ENCODE measurements at places on chromosomes 5 and 9.

DNA sequence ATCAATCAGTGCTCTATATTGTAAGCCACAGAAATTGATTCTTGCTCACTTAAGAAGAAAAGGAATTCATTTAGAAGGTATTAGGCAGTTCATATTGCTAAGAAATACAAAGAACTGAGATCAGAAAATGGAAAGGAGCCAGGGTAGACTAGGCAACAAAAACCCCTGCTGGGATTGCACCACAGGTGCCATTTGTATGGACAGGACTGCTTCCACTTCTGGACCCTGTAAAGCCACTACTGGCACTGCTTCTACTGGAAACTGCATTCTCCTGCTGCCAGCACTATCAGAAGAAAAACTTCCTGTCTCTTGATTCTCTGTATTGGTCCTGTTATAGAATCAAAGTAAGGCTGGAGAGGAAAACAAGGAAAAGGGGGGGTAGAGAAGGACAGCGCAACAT, 45.9 kb downstream of the CERT1 start:
- DNase-seq: no peak

DNA sequence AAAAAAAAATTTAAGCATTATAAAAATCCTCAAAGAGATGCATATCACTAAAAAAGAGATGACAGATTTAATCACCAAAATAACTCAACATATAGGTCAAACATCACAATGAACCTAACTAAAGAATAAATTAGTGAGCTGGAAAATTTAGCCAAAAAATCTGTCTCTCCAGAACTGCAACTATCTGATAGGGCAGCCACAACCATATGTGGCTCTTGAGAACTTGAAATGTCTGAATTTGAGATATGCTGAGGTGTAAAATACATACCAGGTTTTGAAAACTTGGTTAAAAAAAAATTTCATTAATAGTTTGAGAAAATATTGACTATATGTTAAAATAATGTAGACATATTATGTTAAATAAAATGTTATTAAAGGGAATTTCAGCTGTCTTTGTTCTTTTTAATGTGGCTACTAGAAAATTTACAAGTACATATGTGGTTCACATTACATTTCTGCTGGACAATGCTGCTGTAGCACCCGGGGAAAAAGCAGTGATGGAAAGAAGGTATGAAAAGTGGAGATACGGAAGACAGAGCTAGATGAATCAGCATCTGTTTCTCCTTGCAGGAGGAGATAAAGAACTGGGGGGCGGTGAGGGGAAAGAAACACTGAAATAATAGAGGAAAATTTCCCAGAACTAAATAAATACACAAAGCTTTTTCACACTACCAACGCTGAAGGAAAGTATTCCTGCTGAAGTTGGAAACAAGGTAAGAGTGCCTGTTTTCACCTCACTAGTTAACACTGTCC, 66.1 kb downstream of the DCP2 start:
- DNase-seq: no peak

DNA sequence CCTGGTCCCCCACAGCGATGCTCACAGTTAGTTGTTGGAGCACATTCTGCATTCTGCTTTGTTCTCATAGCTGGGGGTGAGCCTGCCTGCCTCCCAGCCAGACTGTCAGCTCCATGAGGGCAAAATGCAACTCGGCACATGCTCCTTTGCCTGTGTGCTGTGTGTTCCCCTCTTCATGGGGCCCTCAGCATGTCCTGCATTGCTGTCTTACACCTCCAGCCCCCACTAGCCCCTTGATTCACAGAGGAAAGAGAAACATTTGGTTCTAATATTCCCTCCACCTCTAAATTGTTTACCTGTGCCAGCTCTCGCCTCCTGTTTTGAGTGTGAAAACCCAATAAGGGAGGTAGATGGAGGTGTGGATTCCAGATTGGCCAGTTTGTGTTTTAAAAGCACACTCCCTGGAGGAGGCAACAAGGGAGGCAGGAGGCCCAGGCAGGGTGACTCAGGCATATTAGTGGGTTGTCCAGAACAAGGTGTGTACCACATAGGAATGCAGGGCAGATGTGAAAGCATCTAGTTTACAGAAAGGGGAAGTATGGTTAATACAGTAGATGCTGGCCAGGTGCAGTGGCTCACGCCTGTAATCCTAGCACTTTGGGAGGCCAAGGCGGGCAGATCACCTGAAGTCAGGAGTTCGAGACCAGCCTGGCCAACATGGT, 224.6 kb downstream of the AGTPBP1 start:
- DNase-seq: no peak

DNA sequence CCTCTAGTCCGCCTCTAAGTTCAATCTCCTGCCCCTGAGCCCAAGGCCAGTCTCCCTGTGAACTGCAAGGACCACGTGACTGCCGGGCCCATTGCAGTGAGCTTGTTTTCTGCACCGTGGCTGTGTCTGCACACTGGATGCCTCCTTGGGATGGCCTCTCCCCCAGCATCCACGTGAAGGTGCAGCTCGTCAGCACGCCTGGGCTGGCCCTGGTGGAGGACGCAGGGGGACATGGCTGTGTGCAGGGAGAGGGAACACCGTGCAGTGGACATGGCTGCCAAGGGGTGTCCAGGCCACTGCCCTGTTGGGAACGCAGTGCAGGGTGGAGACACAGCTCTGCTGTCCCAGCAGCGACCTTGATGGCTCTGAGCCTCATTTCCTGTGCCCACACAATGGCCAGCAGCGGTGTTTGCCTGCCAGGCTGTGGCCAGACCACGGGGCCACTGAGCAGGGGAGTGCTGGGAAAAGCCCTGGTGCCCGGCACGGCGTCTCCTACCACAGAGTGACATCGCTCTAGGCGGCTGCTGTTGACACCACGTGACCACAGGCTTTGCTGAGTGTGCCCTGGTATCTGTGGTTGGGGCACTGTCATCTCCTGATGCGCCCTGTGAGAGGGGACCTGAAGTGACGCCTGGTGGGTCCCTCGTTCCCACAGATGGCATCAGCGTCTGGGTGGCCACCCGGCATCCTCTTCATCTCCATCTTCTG, 26.9 kb upstream of the EXOC3 start:
- no peak for DNase-seq

GRCh38 chr5:10695055-10695649, 65.9 kb downstream of the DAP start:
- no peak for DNase-seq

- DNase-seq: no peak
These were observed 123.7 kb upstream of the CPEB4 start for GRCh38 chr5:173764332-173765028.

DNA sequence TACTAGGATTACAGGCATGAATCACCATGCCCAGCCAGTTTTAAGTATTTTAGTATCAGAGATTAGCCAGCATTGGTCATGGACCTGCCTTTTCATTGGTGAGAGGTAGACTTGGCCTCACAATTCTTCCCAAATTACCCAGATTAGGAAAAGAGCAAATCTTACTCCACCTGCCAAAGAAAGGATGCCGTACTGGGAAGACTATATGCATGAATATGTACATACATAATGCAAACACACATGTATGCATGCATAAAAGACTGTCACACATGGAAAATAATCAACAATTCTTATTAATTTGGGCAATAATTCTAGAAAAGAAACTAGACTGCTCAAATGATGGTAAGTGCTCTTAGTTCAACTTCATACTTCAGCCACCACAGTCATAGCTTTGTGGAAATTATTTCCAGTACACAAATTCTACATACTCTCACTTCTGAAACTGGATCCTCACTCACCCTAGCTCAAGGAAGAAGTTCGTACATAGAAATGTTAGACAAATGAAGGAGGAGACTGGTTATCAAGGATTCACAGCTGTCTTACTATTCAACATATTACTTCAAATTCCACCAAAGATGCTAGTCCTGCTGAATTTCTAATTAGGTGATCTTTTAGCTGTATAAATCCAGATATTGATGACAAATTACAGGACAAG, 73.7 kb downstream of the MINAR2 start:
- no peak for DNase-seq

DNA sequence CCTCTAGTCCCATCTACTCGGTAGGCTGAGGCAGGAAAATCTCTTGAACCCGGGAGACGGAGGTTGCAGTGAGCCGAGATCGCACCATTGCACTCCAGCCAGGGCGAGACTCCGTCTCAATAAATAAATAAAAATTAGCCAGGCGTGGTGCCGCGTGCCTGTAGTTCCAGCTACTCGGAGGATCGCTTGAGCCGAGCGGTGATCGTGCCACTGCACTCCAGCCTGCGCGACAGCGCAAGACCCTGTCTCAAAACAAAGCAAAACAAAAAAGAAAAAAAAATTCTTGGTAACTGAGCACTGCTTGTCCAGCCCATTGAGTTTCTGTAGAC, 710 bp upstream of the WDR55 start:
- DNase-seq: no peak

DNA sequence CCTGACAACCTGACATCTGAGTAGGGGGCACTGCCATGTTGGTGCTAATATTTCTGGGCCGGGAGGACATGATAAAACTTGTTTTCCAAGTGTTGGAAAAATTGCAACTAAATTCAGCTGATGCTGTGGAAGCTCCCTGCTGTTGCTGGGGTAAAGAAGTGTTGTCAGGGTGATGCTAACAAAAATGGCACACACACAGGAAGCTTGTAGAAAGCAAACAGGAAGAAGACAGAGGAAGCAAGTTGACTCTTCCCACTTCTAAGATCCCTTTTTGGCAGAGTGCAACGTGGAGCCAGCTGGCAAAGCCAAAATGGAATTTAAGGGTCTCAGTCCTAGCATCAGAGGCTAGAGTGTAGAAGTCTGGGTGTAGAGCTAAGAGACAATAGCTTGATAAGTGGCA, 11.3 kb upstream of the RIOK2 start:
- no peak for DNase-seq

DNA sequence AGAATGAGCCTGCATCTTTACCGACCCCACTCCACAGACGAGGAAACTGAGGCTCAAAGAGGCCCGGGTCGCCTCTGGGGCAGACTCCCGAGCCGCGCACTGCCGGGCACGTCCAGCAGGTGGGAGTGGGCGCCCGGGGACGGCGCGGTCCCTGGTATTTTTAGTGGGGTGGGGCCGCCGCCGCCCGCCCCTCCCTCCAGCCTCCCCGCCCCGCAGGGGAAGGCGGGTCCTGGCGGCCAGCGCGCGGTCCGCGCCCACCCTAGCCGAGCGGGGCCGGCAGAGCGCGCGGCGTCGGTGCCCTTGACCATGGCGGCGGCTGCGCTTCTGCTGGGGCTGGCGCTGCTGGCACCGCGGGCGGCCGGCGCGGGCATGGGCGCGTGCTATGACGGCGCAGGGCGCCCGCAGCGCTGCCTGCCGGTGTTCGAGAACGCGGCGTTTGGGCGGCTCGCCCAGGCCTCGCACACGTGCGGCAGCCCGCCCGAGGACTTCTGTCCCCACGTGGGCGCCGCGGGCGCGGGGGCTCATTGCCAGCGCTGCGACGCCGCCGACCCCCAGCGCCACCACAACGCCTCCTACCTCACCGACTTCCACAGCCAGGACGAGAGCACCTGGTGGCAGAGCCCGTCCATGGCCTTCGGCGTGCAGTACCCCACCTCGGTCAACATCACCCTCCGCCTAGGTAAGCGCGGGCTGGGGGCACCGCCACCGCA, at the start of gene LAMC3:
Gene LAMC3, plus strand, starts transcription at position 266 of the 710 bp plus-strand sequence. Its CDS starts 41 bp downstream, at position 307.
- DNase-seq: no peak

DNA sequence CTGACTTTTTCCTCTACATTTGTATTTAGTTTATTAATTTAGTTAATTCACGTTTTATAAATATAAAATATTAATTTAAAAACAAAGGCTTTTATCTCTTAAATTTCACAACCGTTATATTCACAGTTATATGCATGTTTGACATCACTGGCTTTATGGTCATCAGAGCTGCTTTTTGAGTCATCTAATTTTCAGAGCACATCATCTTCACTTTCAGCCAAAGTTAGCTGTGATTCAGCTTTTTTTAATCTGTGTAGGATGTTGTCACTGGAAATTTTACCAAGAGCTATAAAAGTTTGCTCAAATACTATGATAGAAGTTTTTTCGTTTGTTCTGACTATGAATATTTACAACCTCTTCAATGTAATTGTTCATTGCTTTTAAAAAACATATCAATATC, 12.4 kb downstream of the CDC37L1 start:
- DNase-seq: no peak

Measured in stimulated activated CD4-positive, alpha-beta T cell treated with anti-CD3 and anti-CD28 coated beads, Interleukin-1b, Interleukin-23, amount 100 ng/mL, for 1 hour (primary cell).